ELR (cell line): ENCODE measurements at places on chromosomes 7 and 10.
A peak's percentile ranks its signal among the peaks of the same experiment; 100 is the strongest.

DNA sequence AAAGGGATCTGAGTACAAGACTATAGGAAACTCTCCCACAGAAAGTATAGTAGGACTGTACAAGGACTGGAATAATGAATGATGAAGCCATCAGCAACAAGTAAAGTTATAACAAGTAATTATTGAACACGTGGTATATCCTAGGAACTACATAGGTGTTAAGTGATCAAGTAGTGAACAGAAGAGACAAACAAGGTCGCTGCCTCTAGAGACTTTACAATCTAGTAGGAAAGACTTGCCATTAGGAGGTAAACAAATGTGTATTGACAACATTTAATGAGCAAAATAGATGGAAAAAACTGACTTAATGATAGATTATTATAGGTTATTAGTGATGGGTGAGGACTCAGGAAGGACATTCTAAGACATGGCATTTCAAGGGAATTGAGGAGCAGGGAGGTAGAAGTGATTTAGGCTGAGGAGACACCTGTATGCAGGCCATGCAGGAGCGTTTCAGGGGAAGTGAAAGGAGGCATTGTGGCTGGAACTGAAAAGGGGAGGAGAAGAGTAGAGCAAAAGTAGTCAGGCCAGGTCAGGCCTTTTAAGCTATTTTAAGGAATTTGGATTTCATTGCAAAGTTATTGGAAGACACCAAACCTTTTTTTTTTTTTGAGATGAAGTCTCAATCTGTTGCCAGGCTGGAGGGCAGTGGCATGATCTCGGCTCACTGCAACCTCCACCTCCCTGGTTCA is 8.5 kb upstream of the GLCCI1 start:
- DNase-seq = no peak

DNA sequence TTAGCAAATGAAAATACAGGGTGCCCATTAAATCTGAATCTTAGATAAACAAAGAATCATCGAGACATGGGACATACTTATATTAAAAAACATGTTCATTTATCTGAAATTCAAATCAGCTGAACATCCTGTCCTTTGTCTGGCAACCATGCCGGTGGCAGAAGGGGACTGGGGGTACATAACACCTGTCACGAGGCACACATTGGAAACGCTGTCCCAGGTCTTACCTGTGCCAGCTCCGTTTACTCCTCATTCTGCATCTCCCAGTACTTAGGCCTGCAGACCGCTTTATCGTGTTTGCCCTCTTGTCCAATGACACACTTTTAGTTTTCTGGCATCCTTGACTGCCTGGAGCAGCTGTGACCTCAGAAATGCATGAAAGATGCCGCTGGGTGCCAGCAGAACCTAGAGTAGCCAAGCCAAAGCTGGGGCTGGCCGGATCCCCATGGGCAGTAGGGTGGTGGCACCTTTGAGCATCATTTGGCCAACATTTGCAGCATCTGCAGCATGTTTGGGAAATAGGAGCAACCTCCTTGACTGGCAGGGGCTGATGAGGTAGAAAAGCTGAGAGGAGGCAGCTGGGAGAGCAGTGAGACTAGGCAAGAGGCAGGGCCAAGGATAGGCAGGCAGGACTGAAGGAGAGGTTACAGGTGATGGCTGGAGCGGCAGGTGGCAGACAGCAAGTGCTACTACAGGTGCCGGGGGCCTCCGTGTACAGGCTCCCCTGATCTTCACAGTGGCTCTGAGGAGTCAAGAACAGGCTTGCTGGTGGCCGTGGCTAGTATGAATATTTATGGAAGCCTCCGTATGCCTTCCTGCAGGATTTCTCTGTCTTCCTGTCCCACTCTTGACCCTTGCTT is 62.3 kb upstream of the BTBD16 start:
- no peak for DNase-seq

DNA sequence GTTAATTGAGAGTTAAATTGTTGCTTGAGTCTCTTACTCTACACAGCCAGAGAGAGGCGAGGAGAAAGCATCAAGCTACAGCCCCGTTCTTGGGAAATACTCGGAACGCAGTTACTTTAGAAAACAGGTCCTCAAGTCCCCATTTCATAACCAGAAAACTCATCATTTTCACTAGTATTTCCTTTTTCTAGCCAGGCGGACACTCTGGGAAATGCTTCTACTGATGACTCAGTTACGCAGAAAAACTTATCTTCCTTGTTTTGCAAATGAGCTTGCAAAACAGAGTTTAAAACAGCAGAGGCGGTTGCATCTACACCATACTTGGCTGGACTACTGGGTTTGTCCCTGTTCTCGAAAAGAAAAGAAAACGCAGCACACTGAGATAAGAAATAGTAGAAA is 111.4 kb upstream of the FGFR2 start:
- DNase-seq = no peak

DNA sequence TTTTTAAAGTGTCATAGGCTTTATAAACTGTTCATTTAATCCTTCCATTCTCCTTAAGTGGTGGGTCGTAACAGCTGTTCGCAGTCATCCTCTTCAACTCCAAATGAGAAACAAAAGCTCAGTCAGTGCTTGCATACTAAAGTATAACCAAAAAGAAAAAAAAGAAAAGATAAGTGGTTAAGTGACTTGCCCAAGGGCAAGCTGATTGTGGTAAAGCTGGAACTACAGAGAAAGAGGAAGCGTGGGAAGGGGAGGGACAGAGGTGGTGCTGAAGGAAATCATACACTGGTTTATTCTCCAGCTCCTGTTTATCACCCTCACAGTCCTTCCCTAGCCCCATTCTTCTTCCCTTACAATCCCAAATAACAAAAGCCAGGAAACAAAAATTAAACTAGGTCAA is 29.6 kb downstream of the IDE start:
- DNase-seq = peak; percentile 36

GRCh38 chr10:98611436-98611835 is 164.7 kb upstream of the HPS1 start:
- no peak for DNase-seq

- no peak for DNase-seq
Measured at GRCh38 chr7:138980563-138981291, 462 bp downstream of the KIAA1549 start.

DNA sequence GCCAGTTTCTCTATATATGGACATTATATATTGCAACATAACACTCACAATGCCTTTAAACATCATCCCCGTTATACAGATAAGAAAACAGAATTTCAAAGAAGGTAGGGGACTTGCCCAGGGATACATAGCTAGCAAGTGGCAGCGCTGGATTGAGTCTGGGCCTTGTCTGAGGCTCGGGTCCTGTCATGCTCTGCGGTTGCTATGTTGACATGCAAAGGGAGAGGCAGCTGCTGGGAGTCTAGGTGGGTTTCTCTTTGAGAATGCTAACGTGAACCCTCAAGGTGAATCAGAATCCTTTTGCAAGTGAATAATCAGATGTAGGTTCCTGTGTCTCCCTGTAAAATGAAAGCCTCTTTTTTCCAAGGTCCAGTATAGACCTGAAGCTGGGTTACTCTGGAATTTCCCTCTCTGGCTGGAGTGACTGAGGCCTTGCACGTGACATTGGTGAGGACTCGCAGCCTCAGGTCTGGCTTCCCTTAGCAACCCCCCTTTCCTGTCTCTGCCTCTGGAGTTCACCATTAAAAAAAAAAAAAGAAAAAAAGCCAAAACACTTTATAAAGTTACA is 38.9 kb downstream of the TCF7L2 start:
- DNase-seq = no peak

DNA sequence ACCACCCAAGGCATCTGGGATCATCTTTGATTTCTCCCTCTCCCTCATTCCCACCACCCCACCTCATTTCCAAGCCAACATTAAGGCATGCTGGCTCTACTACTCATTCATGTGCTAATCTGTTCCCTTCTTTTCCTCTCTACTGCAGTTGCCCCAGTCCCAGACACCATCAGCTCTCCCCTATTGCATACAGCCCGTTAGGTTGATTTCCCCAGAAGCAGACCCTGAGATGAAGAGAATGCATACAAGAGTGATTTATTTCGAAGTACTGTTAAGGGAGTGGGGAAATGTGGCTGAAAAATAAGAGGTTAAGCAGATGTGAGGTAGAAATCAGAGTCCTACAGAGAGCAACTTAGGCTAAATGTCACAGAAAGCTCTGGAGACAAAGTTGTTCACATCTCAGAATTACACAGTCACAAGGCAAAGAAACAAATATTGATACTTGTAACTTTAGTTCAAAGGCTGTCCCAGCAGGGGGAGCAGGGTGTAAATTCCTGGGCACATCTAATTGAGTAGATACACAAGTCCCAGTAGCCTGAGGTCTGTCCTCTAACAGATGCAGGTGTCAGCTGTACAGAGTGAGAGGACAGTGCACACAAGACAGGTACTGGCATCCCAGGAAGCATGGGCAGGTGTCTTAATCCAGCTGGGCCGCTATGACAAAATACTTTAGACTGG is 20.9 kb downstream of the AKR1D1 start:
- peak; percentile 49 for DNase-seq

DNA sequence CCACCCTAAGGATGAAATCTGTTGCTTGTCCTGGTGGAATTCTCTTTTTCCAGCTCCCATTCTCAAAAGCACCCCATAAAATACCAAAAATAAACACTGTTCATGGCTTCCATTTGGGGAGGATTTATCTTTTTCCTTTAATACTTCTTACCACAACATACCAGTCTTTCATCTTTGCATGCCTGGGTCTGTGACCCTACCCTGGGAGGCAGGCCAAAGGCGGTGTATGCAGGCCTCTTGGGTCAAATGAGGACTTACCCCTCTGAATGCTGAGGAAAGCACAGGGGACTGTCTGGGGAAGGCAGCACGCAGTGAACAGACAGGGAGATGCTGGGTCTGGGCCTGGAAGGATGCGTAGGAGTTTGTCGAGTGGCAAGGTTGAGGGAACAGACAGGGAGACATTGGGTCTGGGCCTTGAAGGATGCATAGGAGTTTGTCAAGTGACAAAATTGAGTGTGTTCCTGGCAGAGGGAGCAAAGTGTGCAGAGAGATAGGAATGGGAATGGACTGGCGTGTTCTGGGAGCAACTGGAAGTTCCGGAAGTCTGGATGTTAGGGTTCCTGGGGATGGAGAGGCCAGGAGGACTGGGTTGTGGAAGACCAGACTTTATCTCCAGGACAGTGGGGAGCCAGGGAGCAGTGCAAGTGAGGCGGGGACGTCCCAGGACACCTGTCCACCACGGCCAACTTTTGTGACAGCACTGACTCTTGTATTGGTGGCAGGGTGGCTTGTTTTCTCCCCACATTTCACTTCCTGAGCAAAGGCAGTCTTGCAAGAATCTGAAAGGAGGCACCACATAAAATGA is 40.8 kb downstream of the MYL10 start:
- DNase-seq = no peak

GRCh38 chr7:131145770-131146169 is 181.9 kb upstream of the MKLN1 start:
- no peak for DNase-seq

- DNase-seq = no peak
Measured at GRCh38 chr10:124174071-124174566, 80.7 kb upstream of the CHST15 start.

- DNase-seq = no peak
Measured at GRCh38 chr10:93277360-93277759, 203.7 kb downstream of the CYP26A1 start.

- DNase-seq = no peak
Measured at GRCh38 chr7:32216759-32217158, 146.6 kb upstream of the PDE1C start.

GRCh38 chr7:2022737-2023250 is 210.0 kb downstream of the MAD1L1 start:
- no peak for DNase-seq

DNA sequence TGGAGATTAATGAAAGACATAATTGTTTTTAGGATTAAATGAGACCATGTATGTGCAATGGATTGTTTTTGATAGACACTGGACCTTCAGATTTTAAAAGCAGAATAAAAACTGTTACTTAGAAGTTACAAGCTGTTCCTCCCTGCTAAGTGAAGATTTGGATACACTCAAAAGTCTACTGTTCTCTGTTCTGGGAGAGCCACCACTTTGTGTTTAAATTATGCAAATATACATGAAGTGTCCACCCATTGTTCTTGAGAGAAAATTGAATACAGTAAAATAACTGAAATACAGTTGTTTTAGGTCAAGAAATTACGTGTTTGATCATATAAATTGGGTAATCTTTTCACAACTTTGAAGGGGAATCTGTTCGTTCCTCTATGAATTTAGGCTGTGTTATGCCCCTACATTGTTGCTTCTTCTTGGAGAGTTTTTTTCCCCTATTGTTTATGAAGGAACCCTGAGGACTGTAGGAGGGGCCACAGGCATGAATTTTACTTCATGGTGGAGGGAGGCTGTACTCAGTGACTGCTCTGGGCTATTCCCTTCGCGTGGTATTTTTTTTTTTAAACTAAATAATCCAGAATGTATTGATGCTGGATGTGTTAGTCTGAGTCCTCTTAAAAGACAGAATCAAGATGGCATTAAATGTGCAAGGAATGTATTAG is 18.6 kb upstream of the VCL start:
- DNase-seq = no peak

GRCh38 chr10:93973748-93974445 is 19.8 kb upstream of the PLCE1 start:
- DNase-seq = no peak

DNA sequence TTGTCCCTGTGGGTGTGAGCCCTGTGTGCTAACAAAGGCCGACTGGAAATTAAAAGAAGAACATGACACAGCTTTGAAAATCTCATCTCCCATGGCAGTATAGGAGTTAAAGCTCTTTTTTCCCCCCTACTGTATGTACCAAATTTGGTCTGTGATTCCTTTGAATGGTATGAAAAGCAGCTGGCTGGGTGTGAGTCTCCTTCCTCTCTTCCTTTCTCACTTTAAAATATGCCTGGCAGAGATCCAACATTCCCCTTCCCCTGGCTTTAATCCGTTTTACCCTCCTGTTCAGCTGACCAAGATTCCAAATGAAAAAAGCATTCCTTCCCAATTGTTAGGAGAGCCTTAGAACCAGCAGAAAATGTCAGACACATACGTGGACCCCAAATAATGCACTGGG is 225.0 kb upstream of the CELF2 start:
- peak; percentile 89 for DNase-seq

DNA sequence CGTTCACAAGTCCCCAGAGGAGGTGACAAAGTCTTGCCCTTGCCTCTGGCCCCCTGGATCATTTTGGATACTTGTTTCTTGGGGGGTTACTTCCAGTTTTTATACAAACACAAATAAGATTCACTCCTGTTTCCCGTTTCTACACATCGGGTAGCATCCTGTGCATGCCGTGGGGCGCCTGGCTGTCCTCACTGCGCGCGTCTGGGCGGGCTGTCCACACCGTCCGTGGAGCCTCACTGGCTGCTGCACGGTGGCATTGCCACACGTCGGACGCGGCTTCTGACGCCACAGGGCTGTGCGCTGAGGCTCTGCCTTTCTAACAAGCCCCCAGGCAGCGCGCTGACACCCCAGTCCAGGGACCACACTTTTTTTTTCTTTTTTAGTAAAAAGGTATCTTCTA is 18.4 kb downstream of the BNIP3 start:
- DNase-seq = no peak
